ENCODE measurements at places on chromosomes 3 and 15.

GRCh38 chr3:14822670-14823390 is 4.1 kb downstream of the FGD5 start:
- no peak for DNase-seq

DNA sequence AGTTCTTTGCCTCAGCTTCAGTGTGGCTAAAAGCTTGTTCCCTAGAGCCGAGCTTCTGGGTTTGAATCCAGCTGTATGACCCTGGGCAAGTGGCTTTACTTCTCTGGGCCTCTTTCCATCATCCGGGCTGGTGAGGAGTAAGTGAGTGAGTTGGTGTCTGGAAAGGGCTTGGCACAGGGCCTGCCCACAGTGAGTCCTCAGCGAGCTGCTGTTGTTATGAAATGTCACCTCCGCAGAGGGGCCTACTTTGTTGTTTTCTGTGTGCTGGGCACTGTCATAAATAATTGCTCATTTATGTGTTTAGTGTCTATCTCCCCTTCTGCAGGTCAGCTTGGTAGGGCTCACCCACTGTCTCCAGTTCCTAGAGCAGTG is 31.7 kb downstream of the SLC6A6 start:
- DNase-seq, result no peak

- no peak for DNase-seq
Measured at GRCh38 chr15:70920981-70921696, 28.5 kb downstream of the LRRC49 start.

DNA sequence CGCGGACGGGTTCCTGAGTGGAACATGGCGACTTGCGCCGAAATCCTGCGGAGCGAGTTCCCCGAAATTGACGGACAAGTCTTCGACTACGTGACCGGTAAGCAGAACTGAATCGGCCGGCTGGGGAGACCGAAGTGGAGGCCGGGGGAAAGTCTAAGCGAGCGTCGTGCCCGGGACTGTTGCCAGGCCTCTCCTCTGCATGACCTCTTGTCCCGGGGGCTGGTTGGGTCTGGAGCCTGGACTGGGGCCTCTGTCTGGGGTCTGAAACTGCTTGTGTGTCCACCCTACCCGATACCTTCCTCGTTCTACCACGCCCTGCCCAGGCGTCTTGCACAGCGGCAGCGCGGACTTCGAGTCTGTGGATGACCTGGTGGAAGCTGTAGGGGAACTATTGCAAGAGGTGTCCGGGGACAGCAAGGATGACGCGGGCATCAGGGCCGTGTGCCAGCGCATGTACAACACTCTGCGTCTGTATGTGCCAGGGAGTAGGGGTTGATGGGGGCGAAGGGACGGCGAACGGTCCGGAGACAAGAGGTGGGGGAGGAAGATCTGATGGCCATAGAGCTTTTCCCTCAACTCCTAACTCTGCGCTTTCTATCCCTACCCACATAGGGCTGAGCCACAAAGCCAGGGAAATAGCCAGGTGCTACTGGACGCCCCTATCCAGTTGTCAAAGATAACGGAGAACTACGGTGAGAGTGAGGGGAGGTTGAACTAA is at the start of gene ABCF3:
Gene ABCF3 (plus strand): TSS at position 16 of the 718 bp plus-strand sequence. CDS start 9 bp downstream, at position 25.
- no peak for DNase-seq

DNA sequence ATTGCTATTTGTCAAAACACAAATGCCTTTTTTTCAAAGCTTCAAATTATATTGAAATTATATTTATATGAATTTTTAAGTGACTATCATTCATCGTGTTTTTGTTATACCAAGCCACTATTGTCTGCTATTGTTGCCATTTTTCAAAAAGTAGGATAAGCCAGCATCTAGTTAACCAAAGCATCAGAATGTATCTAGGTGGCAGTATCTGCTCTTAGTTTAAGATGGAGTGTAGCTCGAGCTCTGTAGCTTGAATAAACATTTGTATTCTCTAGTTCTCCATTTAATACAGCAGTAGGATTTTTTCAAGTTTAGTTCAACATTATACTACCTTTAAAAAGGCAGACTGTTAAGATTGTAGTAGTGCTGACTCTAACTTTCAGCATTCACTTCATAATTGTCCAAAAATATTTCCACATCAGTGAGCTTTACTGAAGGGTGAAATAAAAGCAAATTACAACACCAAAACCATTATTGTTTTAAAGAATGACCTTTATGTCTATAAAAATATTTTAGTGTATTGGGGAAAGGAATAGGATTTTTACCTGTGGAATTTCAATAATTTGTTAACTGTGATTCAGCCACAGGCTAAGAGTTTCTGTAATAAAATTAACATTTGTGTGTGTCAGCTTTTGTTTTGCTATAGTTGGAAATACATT is 19.6 kb upstream of the C15orf61 start:
- no peak for DNase-seq

- DNase-seq, result no peak
Measured at GRCh38 chr3:152621006-152621868, 213.7 kb upstream of the P2RY1 start.

DNA sequence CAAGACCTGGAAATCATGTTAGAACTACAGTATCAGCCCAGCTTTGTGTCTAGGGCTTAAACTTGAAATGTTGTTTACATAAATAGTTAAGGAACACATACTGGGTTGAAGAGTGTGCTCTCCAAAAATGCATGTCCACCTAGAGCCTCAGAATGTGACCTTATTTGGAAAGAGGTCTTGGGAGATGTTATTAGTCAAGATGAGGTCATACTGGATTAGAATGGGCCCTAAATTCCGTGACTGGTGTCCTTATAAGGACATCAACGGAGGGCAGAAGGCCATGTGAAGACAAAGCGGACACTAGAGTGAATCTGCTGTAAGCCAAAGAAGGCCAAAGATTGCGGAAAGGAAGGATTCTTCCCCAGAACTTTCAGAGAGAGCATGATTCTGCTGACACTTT is 759.2 kb upstream of the CFAP20DC start:
- DNase-seq, result no peak

- DNase-seq, result no peak
Measured at GRCh38 chr3:38992117-38992760, 59.5 kb downstream of the SCN11A start.

GRCh38 chr3:12456441-12456840 is 27.8 kb upstream of the TSEN2 start:
- no peak for DNase-seq

GRCh38 chr3:66136597-66136996 is 84.2 kb upstream of the SLC25A26 start:
- DNase-seq, result no peak

DNA sequence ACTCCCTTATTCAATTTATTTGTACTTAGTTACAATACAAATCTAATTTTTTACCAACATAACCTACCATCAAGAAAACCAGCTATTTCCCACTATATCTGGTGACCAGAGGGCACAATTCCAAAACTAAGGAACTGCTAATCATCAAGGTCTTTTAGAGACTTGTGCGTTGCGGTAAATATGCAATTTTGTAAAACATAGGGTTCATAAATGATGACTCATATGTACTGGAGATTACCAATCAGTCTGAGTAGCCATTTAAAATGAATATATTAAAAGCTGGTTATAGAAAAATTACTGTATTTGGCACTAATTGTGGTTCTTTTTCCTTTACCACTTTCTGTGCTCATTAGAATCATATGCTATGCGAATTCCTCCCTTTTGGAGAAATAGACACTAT is 859.6 kb downstream of the ROBO1 start:
- no peak for DNase-seq

DNA sequence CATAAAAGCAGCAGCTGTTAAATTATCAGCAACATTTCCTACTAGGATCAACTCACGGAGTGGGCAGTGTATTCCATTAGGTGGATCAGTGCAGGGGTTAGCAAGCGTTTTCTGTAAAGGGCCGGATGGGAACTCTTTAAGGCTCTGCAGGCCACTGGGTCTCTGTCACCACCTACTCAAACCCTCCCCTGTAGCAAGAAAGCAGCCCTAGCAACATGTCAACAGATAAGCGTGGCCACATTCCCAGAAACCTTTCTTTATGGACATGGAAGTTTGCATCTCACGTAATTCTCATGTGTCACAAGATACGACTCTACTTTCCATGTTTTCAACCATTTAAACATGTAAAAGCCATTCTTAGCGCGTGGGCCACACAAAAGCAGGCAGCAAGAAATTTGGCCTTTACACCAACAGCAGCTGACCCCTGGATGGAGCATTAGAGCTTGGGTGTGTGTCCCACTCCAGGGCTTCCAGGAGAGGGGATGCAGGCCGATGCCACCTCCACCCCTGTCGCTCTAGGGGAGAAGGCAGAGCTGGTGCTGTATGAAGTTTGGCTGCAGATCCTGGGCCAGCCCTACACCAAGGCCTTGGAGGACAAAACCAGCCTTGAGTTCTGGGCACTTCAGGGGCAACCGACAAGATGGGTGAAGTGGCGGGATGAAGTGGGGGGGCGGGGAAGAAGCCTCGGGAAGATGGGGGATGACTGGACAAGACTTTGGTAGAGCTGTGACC is 48.2 kb upstream of the CSPG4 start:
- DNase-seq, result no peak

DNA sequence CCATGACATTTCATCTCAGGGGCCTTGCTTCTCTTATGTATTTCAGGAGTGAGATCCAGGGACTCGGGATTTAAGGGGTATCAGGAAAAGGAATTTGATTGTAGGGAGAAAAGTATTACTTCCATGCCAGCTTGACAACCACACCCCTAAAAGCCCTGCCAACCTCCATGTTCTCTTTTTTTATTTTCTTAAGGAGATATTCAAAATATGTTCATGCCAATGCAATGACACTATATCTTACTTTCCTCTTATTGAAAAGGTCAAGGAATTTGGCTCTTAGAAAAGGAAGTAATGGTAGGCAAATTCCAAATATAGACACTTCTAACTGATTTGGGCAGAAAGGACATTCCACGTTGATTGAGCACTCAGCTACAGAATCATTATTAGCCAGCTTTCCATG is 407.5 kb upstream of the NECTIN3 start:
- DNase-seq, result no peak

DNA sequence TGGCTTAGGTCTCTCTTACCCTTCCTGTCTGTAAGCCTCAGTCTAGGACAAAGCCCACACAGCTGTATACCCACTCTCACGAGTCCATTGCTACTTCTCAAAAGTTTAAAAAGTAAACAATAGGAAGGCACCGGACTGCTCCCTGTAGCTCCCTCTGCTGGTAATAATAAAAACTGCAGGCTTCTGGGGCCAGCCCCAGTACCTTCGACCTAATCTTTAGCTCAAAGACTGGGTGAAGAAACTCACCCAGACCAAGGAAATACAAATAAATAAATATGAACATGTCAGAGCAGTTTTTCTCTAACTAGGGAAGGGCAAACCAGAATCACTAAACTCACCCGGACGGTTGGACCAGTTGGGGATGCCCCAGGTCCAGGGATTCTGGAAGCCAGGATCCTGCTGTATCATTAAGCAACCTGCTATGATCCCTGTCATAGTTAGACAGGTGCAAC is 5.0 kb downstream of the FAM219B start:
- peak; percentile 44 for DNase-seq

GRCh38 chr3:16871915-16872842 is 12.6 kb upstream of the PLCL2 start:
- no peak for DNase-seq

DNA sequence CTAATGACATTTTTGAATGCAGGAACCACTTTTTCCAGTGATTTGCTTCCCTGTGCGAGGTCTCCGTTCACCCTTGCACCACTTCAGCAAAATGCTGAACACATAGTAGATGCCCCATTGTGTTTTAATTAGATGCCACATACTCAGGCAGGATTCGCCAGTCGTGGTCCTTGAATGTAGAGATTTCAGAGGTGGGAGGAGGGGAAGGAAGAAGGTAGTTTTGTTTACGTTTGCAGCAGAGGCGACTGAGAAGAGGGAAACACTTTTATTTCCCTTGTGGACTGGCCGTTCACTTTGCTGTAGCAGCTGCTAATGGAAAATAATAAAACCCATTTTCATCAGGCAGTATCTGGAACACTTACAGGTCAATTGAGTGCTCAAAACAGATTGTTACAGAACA is 262.8 kb upstream of the TBL1XR1 start:
- DNase-seq, result no peak

GRCh38 chr3:17478673-17479072 is 263.8 kb downstream of the TBC1D5 start:
- no peak for DNase-seq

GRCh38 chr3:4350789-4351163 is 47.6 kb downstream of the SETMAR start:
- peak; percentile 31 for DNase-seq

DNA sequence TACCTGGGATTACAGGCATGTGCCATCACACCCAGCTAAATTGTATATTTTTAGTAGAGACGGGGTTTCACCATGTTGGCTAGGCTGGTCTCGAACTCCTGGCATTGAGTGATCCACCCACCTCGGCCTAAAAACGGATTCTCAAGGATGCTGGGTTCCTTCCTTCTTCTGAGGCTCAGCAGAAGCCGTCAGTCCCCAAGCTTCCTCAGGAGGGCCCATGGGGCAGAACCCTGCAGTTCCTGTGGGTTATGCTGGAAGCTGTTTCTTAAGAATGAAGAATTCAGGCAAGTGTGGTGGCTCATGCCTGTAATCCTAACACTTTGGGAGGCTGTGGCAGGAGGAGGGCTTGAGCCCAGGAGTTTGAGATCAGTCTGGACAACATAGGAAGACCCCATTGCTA is 29.0 kb upstream of the ZNF710 start:
- no peak for DNase-seq

DNA sequence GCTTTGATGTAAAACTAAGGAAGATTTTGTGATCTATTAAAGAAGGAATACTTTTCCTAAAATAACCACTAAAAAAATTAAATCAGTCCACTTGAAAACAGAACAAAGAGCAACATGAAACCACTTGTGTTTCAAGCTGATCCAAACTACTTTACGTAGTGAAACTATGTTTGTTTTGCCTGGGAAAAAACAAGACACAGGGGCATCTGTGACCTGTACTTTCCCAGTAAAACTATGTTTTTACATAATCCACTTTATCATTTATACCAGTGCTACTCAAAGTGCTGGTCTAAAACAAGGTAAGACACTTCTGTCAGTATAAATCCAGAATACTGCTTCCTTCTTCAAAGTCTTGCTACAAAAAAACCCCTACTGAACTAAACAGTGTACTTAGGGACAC is 56.7 kb downstream of the SPG11 start:
- no peak for DNase-seq

DNA sequence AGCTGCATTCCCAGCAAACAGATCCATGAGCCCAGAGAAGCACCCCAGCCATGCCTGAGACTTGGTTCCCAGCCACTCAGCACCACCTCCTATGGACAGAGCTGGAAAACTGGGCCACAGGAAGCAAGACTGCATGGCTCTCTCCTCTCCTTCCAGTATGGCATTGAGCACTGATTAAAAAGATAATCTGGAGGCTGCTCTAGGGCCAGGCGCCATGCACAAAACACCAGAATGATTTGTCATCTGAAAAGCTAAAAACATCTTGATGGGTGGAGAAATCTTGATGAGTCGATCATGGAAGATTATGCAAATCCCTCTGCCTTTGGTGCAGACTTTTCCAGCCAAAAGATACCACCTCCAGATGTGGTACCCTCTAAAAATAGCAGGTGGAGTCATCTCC is 62.7 kb upstream of the MRPS22 start:
- no peak for DNase-seq

GRCh38 chr15:65254758-65255157 is 31.9 kb downstream of the PARP16 start:
- no peak for DNase-seq

- DNase-seq, result no peak
Measured at GRCh38 chr15:50418041-50418583, 6.1 kb upstream of the USP8 start.

GRCh38 chr3:177703788-177704187 is 506.5 kb upstream of the TBL1XR1 start:
- no peak for DNase-seq
